ENCODE measurements at places on chromosomes 5 and 9. TPM values are rescaled to one million over a fixed set of nuclear protein-coding genes. Genes with fewer than 3 reads are reported as not detected.

LMX1B gene
- not detected for polyA plus RNA-seq

NUP155 gene
- 22.5 TPM for polyA plus RNA-seq

ACOT12 gene
- not detected for polyA plus RNA-seq

PCDHB15 gene
- not detected for polyA plus RNA-seq

CAMK4 gene
- polyA plus RNA-seq, result 9.7 TPM

TNFSF8 gene
- 3.5 TPM for polyA plus RNA-seq

PDZD2 gene
- polyA plus RNA-seq, result 0.16 TPM

PCDHA6 gene
- not detected for polyA plus RNA-seq

OR1J2 gene
- polyA plus RNA-seq, result not detected

PAPPA gene
- polyA plus RNA-seq, result 0.04 TPM

PCDHB12 gene
- not detected for polyA plus RNA-seq

UBE2QL1 gene
- not detected for polyA plus RNA-seq

PCDHGA12 gene
- polyA plus RNA-seq, result 0.59 TPM

CATSPER3 gene
- not detected for polyA plus RNA-seq

HRH2 gene
- 0.49 TPM for polyA plus RNA-seq

CARD9 gene
- 0.26 TPM for polyA plus RNA-seq

AFAP1L1 gene
- polyA plus RNA-seq, result not detected

RBM27 gene
- polyA plus RNA-seq, result 4.8 TPM

DNAJC25 gene
- 3.6 TPM for polyA plus RNA-seq

PTPRD gene
- polyA plus RNA-seq, result not detected

PHYHD1 gene
- polyA plus RNA-seq, result 1.0 TPM

LIFR gene
- not detected for polyA plus RNA-seq

All from IgD-negative memory B cell (primary cell).